Activated B cell treated with CpG ODN at 0.5 μM for 24 hours (primary cell): ENCODE measurements at places on chromosomes 5 and 9.

DNA sequence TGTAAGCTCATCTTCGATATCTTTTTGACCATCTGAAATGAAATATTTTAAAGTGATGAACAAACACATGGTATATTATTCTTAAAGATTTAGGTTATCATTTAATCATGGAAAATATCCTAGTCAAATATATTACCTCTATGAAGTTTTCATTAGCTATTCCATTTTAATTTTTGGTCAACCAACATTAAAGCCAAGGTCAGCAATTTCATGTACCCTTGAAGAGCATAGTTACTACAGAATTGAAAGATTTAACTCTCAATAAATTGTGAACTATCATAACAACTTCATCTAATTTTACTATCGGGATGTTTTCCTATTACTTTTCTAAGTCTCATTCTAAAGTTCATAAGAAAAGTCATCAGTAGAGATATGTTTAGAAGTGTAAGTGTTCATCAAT is 492.6 kb downstream of the CTNND2 start:
- no peak for DNase-seq

GRCh38 chr5:172855597-172856292 is 21.7 kb downstream of the ERGIC1 start:
- no peak for DNase-seq

GRCh38 chr5:128579093-128579492 is 41.0 kb upstream of the FBN2 start:
- no peak for DNase-seq

DNA sequence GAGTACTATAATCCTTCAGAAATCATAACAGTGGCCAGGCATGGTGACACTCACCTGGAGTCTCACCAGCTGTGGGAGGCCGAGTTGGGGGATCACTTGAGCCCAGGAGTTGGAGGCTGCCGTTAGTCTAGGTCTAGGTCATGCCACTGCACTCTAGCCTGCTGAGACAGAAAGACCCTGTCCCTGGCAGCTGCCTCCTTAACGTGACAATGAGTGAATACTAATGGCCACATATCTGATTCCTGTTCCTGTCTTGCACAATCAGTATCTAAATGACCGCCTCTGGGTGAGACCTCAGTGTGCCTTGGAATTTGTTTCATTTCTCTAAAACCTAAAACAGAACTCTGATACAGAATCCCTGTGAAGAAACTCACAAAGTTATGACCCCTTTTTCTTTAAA is 131.0 kb upstream of the DAB2 start:
- no peak for DNase-seq

- DNase-seq = no peak
Measured at GRCh38 chr9:8821910-8822666, 1022.5 kb upstream of the DMAC1 start.

DNA sequence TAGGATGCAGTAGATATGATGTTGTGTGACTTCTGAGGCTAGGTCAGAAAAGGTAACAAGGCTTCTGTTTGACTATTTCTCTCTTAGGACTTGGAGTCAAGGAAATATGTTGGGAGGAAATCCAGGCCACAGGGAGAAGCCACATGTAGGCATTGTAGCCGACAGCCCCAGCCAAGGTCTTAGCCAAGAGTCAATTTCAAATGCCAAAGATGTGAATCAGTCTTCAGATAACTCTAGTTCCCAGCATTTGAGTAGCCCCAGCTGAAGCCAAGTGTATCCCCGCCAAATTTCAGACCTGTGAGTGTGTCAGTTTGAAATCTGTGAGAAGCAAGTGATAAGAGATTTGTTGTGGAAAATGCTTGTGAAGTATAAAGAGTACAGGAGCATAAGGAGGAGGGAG is 38.1 kb upstream of the ISL1 start:
- no peak for DNase-seq

- peak; percentile 27 for DNase-seq
Measured at GRCh38 chr9:133238272-133238850, 29.3 kb upstream of the OBP2B start.
